ENCODE measurements at places on chromosomes 2 and 18.
A peak's percentile ranks its signal among the peaks of the same experiment; 100 is the strongest.

DNA sequence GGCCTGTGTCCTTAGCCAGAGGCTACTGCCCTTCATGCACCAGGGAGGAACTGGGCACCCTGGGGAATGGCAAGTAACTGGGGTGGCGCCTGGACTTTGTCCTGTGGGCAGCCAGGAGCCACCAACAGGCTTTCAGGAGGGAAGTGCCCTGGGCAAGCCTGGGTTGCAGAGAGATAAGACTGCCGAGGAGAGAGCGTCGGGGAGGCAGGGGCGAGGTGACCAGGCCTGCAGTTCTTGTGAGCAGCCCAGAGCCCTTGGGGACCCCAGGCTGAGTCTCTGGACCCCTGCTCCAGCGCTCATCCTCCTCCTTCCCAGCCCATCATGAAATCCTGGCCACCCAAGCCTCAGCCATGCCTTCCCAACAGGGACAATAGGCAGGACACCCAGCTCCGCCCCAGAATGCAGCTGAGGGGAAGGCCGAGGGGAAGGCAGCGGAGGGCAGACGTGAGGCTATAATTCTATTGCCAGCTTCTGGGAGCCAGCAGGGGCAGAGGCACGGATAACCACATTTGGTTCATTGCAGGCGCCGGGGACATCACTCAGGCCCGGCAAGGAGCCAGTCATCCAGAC lies 25.1 kb downstream of the ADRA2B start:
- DNase-seq, result no peak

DNA sequence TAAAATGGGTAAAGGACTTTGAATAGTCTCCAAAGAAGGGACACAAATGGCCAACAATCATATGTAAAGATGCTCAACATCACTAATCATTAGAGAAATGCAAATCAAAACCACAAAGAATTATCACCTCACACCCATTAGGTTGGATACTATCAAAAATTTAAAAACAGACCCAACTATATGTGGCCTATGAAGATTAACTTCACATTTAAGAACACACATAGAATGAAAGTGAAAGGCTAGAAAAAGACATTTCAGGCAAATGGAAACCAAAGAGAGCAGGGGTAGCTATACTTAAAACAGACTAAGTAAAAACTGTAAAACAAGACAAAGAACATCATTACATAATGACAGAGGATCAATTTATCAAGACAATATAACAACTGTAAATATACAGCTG lies 53.5 kb upstream of the ASPRV1 start:
- no peak for DNase-seq

DNA sequence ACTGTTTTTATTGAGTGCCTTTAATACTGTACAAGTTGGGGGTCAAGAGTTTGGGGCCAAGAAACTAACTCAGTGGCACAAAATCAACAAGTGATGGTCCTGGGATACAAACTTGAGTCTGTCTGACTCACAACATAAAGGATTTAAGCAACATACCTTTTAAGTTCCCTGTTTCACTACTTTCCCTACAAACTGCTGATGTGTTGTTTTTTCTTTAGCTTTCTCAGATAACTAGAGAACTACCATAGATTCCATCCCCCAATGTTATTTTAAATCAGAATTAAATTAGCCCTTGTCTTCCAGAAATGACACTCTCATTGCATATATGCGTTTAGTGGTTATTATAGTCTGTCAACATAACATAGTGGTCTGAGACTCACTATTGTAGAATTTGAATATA lies 58.1 kb upstream of the TTC21B start:
- DNase-seq, result no peak

GRCh38 chr2:105961599-105962146 lies 217.0 kb downstream of the NCK2 start:
- DNase-seq, result no peak

GRCh38 chr2:230541934-230542380 lies 126.0 kb downstream of the SP100 start:
- DNase-seq, result no peak

GRCh38 chr2:96025194-96025492 lies 9.6 kb downstream of the GPAT2 start:
- DNase-seq, result no peak

DNA sequence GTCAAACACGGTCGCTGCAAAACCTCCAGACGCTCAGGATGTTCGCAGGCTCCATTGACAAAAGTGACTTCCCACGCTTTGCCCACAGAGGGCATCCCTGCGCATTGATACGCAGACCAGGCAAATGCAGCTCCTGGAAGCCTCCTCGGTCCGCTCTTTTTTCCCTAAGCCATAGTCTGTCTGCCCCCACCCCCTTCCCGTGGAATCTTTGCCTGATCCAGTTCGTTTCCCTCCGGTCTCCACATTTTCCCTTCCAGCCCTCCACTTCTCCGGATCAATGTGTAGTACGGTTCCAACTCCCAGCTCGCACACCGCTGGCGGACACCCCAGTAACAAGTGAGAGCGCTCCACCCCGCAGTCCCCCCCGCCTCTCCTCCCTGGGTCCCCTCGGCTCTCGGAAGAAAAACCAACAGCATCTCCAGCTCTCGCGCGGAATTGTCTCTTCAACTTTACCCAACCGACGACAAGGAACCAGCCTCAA lies at the start of gene DCC:
Gene DCC, plus strand, starts transcription at position 307 of the 481 bp plus-strand sequence. CDS start 591 bp downstream, outside the sequence.
- DNase-seq, result no peak

DNA sequence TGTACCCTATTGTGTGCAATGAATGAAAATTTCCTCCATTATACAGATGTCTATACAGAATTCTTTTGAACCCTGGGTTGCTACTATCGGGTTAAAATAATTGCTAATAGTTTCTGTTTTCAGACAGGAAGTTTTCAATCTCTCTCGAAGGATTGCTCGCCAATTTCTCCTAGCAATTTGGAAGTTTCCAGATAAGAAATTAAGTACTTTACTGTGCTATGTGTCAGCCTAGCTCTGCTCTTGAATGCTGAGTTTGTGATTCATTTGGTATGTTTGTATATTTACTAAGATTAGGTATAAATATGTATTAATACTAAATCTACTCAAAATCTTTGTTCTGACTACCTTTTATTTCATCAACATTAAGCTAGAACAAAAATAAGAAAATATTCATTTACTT lies 74.6 kb upstream of the ARL5A start:
- DNase-seq, result no peak

DNA sequence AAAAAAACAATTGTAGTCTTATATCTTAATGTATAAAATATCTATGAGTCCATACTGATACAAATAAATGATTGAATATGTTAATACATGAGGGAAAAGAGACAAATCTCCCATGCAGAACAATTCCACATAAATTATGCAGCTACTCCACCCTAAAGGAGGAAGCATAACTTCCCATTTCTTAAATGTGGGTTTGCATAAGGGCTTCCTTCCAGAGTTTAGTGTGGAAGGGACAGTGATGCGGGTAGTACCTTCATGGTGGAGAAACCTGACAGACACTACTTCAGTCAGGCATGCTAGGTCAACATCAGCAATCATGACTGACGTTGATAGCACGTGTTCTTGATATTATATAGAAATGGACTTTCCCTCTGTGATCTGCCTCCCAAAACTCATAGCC lies 146.9 kb upstream of the STON1 start:
- no peak for DNase-seq

GRCh38 chr18:56903686-56904085 lies 243.2 kb upstream of the BOD1L2 start:
- no peak for DNase-seq

GRCh38 chr2:144003460-144004075 lies 516.4 kb downstream of the ZEB2 start:
- DNase-seq, result no peak

GRCh38 chr18:6249170-6249569 lies 165.5 kb downstream of the L3MBTL4 start:
- no peak for DNase-seq

- peak; percentile 27 for DNase-seq
Observed at GRCh38 chr2:2057125-2057721, 273.9 kb downstream of the MYT1L start.

- no peak for DNase-seq
Observed at GRCh38 chr2:38123911-38124310, 48.0 kb upstream of the CYP1B1 start.

- DNase-seq, result no peak
Observed at GRCh38 chr2:110983133-110983532, 137.6 kb upstream of the BCL2L11 start.
